ENCODE measurements at places on chromosomes 16 and 17. TPM values are rescaled to one million over a fixed set of nuclear protein-coding genes. Genes with fewer than 3 reads are reported as not detected.

Gene TNK1
- 1.7 TPM for total RNA-seq

Gene NLGN2
- 15.5 TPM for total RNA-seq

Gene SARM1
- 5.1 TPM for total RNA-seq

Gene CCDC144A
- 1.2 TPM for total RNA-seq

Gene EFCAB5
- total RNA-seq, result 0.38 TPM

Gene EPN3
- 0.14 TPM for total RNA-seq

Gene ASGR1
- 0.70 TPM for total RNA-seq

Gene SMARCD2
- total RNA-seq, result 62.0 TPM

Gene SLC22A31
- total RNA-seq, result 1.8 TPM

Gene OR4D1
- total RNA-seq, result not detected

Gene CSH2
- total RNA-seq, result not detected

All from A549 treated with Hydrocortisone at 1 μM for 4 hours (cell line).